ENCODE measurements at places on chromosomes 5 and 9.

GRCh38 chr9:78351816-78352215, 54.9 kb downstream of the PSAT1 start:
- no peak for DNase-seq

- no peak for DNase-seq
These were observed 478.6 kb upstream of the C9orf72 start for GRCh38 chr9:28051559-28052503.

GRCh38 chr5:54637654-54638053, 120.1 kb downstream of the SNX18 start:
- peak; percentile 76 for DNase-seq

DNA sequence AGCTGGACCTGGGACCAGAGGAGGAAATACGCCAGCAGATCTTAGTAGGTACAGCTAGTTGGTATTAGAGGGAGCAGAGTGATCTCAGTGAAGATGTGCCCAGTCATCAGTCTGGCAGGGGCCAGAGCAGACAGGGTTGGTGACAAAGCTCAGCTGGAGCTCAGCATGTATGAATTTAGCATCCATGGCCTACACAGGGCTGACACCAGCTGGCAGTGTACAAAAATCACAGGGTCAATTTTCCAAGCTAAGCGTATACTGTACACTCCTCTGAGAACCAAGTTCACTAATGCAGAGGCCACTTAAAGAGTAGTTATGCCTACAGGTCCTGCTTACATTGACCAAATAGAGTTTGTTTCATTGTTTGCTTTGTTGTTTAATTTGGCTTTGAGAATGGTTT, 146.6 kb downstream of the SLC24A2 start:
- DNase-seq: no peak

GRCh38 chr9:38370176-38370575, 22.3 kb upstream of the ALDH1B1 start:
- DNase-seq: no peak

Measured in Right ventricle myocardium inferior (tissue), 1 donor.